ENCODE measurements at places on chromosomes 11 and 22.
A peak's percentile ranks its signal among the peaks of the same experiment; 100 is the strongest.

- no peak for DNase-seq
These were observed 44.9 kb upstream of the FADD start for GRCh38 chr11:70158201-70158600.

GRCh38 chr11:17767914-17768313 lies 33.3 kb downstream of the KCNC1 start:
- no peak for DNase-seq

DNA sequence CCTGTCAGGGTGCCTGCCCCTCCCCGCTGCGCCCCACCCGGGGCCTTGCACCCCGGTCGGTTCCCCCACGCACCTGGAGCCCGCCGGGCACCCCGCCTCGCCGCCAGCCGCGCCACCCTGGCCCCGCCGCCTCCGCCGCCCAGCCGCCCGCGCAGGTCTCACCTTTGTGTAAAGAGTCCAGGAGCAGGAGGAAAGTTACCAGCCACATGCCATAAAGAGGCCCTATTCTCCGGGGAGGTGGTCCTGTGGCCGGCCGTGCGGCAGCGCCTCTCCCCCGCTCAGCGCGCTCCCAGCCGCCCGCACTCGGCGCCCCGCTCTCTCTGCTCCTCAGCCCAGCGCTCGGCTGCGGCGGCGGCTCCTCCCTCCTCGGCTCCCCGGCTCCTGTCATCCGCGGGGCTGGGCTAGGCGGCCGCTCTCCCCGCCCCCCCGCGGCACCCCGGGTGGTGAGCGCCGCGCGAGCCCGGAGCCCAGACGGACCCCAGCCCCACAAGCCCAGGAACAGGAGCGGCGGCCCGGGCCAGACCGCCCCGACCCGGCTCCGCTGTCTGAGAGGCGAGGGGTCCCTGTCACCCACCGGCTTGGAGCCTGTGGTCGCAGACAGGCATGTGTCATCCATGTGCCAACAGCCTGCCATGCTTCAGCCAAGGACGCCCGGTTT lies at the start of gene DSCAML1:
DSCAML1 (minus strand) TSS at position 345 of the 658 bp plus-strand sequence; CDS start at position 208, 137 bp downstream.
- no peak for DNase-seq

DNA sequence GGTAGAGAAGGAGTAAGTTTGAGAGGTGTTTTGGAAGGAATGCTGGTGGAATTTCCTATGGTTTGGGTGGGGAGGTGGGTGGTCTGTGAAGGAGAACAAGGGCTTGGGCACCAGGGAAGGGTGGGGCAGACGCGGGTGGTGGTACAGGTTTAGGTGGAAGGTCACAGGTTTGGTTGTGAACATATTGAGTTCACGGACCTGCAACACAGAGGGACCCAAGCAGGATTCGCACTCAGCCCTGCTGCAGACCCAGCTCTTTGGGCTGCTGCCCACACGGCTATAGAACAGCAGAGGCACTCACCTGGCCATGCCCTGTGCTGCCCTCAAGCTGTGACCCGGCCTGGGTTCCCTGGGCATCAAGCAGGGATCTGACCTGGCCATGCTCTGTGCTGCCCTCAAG lies 33.5 kb upstream of the EMID1 start:
- no peak for DNase-seq

DNA sequence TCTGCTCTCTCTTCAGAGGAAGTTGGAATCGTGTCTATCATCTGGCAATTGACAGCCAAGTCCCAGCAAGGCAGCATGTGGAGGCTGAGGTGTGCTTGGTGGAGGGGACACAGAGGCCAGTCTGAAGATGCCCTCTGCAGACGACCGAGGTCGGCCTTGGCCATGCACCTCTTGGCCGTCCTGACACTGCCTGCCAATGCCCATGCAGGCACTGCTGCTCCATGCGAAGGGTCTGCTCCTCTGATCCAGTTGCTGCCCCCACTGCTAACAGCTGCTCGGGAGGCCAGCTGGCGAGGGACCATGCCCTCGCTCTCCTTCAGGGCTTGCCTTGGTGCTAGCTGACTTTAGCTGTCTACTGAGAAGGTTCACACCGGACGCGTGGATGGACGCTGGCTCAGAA lies 527.9 kb downstream of the OPCML start:
- no peak for DNase-seq

DNA sequence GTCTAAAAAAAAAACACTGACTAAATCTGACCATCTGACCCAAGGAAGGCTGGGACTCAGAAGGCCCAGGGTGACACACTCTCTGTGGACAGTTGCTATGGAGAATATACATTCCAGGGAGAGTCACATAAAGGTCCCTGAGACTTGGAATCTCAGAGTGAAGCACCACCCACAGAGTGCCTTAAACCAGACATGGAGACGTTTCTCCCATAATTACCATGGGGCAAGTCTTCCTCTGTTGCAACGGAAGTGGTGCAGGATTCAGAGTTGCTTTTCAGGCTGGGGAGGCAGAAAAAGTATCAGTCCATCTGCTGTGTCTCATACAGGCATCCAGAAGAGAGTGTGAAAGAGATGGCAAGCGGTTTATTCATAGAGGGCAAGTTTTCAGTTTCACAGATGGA lies 58.7 kb upstream of the SLN start:
- peak; percentile 6 for DNase-seq

GRCh38 chr11:66335531-66336233 lies 552 bp downstream of the RIN1 start:
- DNase-seq = no peak

DNA sequence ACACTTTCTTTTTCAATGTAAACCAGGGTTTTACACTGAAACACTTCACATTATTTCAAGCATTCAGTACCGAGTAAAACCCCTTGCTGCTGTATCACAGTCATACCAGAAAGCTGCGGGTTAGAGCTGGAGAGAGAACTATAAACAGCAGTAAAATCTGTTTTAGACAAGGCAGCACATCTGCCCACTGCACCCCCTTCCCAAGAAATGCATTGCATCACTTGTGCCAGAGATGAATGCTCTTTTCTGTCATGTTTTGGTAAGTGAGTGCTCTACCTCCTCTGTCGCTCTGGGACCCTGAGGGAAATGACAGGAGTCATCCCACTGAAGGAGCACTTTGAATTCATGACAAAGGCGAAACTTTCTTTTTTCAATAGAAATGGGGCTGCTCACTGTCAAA lies 107.2 kb downstream of the MAML2 start:
- DNase-seq = no peak

GRCh38 chr22:19271856-19272535 lies 19.5 kb downstream of the CLTCL1 start:
- DNase-seq = no peak

DNA sequence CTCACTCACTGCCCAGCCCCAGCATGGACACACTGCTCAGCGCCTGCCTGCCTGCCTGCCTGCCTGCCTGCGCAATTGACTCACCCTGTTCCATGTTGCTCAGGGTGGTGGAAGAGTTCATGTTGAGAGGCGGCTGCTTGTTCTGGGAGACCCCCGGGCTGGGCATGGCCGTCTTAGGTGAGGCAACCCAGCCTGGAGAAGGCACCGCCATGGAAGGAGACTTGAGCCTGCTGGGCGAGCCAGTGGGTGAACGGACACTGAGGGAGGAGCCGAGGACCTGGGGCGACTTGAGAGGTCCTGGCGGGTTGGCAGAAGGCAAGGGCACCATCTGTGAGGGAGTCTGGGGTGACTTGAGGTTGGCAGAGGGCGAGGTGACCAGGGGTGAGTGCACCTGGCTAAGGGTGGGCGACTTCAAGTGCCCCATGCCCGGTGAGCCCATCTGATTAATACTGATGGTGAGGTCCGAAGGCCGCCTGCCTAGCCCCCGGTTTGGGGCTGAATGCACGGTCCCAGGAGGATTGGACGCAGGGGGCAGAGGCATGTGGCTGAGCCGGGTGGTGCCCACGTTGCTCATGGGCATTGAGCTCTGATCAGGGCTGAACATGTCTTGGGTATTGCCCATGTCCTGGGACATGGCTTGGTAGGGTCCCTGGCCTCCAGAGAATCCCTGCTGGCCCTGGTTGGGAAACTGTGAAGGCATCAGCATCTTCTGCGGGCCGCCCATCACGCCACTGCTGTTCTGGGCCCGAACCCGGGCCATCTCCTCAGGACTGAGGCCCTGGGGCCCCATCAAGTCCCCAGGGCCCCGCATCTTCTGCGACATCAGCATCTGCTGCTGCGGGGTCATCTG lies 17.1 kb downstream of the CXCR5 start:
- no peak for DNase-seq

GRCh38 chr22:17980638-17981051 lies 43.7 kb downstream of the MICAL3 start:
- DNase-seq = no peak

GRCh38 chr22:30044881-30045493 lies 35.3 kb upstream of the HORMAD2 start:
- no peak for DNase-seq

GRCh38 chr11:70272009-70272408 lies 1.5 kb downstream of the PPFIA1 start:
- DNase-seq = no peak

DNA sequence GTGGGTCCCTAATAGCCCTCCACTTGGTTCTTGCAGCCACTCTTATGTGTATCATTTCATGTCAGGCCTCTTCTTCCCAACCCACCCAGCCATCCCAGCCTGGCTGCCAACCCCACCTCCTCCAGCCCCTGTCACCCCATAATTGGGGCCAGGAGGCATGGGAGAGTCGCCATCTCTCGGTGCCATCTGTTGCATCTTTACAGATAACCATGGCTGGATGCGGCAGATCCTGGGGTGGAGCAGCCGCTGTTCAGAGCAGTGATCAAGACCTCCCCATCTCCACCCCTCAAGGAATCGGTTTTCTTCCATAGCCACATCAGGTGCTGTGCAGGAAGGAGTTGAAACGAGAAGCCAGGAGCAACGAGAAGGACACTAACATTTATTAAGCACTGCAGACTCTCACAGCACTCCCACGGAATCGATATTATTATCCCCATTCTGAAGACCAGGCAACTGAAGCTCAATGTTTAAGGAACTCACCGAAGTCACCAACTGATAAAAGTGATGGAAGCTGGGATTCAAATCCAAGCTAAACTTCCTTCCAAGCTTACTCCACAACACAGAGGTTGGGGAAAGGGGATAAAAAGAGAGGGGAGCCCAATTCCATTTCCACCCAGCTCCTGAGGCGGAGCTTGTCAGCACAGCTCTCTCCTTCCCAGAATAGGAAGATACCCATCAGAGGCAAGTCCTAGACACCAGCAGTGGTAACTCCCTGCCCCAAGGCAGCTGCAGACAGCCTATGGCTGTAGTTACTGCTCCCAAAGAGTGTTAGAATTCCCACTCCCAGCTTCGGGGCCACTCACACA lies 2.7 kb downstream of the SLC43A1 start:
- DNase-seq = no peak

- DNase-seq = no peak
These were observed 16.5 kb downstream of the SGSM1 start for GRCh38 chr22:24822471-24822870.

GRCh38 chr22:38954414-38955043 lies 2.9 kb upstream of the APOBEC3A start:
- DNase-seq = no peak

GRCh38 chr22:23549198-23549595 lies 30.9 kb downstream of the IGLL1 start:
- DNase-seq = no peak

- no peak for DNase-seq
These were observed 696.0 kb upstream of the CCDC179 start for GRCh38 chr11:23556163-23556750.

DNA sequence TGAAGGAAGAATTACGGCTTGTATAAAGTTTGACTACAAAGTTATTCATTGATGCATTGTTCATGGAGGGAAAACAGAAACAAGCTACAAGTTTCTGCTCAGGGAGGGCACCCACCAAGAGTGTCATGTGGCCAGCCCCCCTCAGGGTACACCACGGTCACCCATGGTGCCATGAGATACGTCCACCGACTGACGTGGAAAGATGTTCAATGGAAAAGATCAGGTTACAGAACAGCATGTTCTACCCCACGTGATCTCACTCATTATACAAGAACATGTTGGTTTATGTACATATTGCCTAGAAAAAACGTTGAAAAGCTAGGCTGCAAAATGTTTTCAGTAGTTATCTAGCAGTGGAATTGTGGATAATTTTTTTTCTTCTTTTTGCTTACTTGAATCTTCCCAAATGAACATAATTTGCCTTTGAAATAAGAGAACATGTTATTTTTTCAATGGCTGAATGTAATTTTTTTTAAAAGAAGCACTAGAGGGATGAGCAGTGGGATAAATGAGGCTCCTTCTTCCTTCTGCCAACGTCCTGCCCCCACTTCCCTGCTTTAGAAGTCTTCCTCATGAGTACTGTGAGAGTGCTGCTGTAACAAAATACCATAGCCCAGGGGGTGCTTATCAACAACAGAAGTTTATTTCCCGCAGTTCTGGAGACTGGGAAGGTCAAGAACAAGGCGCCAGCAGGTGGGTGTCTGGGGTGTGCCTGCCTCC lies 22.5 kb downstream of the RCN1 start:
- no peak for DNase-seq

Data from fibroblast of skin of left quadriceps (primary cell).